Activated T-helper 2 cell treated with anti-CD3 and anti-CD28 coated beads, Interferon-gamma antibody, Interleukin-2, Interleukin-4, amounts not matched to agents 10 μg/mL and 5 μg/mL and 100 μg/mL, durations not matched to agents 14 hours and 24 hours and 36 hours (primary cell): ENCODE measurements at places on chromosomes 3 and 15. TPM values are rescaled to one million over a fixed set of nuclear protein-coding genes. Genes with fewer than 3 reads are reported as not detected.

GRCh38 chr3:24810881-24811280, 316.2 kb upstream of the THRB start:
- no peak for DNase-seq

DNA sequence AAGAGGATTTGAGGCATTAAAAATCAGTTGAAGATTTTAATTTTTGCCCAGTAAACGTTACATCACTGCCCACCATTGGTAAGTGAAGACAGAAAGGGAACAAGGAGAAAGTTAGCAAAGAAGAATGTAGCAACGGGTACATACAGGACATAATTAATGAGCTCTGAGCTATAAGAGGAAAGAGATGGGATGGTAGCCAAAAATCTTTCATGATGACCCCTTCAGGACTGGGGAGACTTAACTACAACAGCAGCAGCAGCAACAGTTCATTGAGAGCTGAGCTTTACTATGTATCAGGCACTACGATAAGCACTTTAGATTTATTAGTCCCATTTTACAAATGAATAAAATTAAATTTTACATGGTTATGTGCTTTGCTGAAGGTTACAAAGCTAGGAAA, 18.4 kb downstream of the EMC4 start:
- DNase-seq: no peak

DNA sequence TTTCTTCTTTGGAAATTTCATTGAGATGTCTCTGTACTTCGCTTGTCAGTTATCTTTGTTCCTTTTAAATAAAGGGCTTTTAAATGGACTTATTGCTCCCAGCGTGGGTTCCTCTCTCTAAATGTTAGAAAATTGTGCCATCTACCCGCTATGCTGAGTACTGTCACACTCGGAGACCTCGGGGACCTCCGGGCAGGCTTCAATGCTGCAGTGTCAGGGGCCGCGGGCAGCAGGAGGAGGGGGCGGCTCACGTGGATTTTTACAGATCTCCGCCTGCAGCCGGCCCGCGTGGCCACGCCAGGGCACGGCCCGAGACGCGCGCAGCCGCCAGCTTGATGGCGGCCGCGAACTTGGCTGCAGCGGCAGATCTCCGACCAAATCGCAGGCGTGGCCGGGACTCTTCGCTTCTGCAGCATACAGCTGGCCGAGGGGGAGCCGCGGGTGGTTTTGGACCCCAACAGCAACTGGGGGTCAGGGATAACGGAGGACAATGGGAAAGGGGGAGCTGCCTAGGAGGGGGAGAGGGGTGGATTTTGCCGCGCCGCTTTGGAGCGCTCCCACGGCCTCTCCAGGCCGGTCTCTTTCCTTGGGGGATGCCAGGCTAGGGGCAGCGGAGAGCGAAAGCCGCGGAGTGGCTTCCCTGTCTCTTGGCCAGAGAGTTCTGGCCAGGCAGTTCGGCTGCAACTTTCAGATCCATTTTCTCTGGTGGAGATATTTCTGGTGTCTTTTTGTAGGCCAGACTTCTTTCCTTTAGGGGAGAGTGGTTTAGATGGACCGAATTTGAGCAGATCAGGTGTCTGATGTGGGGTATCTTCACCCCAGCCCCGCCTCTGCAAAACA, 15.3 kb downstream of the NR2F2 start:
- DNase-seq: no peak

- no peak for DNase-seq
Observed at GRCh38 chr3:14474363-14475081, 65.6 kb downstream of the GRIP2 start.

GRCh38 chr3:55725681-55726500, 238.8 kb upstream of the WNT5A start:
- DNase-seq: no peak

DNA sequence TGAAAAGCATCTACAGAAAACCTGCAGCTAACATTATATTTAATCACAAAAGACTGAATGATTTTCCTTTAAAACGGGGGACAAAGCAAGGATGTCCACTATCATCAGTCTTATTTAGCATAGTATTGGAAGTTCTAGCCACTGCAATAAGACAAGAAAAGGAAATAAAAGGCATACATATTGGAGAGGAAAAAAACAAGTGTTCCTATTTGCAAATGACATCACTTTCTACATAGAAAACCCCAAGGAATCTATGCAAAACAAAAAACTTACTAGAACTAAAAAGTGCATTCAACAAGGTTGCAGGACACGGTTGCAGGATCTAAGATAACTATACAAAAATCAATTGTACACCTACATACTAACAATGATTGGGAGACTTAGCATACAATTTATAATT, 101.6 kb upstream of the MEF2A start:
- DNase-seq: no peak

- no peak for DNase-seq
Observed at GRCh38 chr3:141457624-141458236, 29.1 kb upstream of the RASA2 start.

DNA sequence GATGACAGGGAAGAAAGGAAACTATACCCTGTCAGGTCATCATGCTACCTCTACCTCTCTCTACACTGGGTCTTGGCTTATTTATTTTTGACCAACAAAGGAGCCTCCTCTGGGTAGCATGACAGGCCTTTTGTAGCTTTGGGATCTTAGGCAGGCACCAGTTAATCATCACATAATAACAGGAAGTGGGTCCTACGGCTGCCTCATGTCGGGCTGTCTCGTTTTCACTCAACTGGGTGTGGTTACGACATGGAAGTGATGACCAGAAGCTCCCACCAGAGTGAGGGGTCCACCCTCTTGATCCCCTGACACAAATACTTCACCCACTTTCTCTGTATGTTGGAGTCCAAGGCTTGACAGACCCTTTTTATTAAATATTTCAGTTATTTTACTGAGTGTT, 105.3 kb downstream of the CD47 start:
- DNase-seq: peak; percentile 12

DNA sequence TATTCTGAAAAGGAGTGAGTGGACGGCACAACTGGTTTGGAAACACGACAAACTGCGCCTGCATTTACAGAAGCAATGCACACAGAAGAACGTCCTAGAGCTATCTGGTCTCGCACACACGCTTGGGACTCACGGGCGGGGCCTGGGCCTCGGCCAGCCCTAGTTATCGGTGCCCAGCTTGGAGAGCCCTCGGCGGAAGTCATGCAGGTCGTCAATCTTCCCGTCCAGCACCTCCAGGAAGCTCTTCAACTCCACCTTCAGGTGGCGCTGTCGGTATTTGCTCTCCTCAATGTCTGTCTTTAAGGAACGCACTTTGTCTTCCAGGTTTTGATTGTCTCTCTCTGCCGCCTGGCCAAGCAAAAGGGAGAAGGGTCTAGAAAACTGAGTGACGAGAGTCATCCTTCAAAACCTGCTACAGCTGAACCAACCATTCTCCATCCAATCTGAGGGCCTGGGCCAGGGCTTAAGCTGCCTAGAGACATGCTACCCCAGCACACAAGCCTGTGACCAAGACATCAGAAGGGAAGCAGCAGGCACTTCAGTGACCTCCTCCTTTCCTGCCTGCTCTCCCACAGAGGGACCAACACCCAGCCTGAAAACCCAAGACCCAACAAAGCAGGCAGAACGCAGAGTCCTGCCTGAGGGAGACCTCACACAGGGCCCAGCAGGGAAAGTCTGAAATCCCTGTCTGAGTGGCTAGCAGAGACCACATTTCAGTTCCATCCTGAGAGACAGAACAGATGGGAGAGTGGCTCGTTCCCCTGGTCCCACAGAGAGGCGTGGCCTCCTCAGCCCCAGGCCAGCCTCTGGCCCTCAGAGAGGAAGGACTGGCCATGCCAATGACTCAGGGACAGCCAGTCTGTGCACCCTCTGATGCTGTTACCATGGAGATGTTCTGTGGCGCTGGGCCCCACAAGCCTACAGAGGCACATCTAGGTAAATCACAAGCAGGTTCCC, 40.4 kb downstream of the WHAMM start:
- DNase-seq: peak; percentile 50

DNA sequence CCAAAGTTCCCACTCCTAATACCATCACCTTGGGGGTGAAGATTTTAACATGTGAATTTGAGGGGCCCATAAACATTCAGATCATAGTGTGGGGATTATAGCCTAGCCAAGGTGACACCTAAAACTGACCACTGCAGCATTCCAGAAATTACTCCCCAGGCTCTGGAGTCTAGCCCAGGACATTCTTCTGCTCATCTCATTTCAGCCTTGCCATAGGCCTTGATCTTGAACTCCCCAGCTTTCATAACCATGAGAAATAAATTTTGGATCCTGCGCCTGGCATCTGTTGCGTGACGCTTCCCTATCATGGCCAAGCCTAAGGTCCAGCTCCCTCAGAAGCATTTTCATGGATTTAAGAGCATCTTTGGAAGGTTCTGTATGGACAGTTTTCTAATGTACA, 502.9 kb upstream of the THBS1 start:
- DNase-seq: no peak

DNA sequence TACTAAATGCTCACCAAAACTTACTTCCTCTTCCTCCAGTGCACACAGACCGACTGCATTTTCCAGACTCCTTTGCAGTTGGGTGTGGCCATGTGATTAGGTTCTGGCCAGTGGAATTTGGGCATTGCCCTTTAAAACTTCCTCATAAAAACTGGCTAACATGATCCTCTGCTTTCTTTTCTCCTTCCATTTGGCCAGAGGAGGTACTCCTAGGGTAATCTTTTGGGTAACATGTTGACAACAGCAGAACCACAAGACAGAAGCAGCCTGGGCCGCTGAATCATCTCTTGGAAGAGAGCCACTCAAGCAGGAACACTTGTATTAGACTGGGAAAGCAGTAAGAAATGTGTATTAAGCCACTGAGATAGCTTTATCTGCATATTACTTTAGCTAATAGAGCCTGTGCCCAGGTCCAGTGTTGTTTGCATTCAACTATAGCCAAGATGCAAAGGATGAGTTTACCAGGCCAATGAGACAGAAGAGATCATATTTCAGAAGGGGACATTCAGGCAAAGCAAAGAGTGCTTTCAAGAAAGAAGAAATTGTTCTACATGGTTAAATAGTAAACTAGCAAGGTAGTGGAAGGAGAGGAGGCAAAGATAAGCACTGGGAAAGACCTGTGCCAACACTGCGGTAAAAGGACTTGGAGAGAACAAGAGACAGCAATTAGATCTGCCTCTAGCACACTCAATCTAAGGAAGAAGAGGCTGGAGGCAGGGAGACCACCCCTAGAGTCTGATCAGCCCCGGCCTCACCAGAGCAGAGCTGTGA, 79.8 kb downstream of the PLCH1 start:
- no peak for DNase-seq

DNA sequence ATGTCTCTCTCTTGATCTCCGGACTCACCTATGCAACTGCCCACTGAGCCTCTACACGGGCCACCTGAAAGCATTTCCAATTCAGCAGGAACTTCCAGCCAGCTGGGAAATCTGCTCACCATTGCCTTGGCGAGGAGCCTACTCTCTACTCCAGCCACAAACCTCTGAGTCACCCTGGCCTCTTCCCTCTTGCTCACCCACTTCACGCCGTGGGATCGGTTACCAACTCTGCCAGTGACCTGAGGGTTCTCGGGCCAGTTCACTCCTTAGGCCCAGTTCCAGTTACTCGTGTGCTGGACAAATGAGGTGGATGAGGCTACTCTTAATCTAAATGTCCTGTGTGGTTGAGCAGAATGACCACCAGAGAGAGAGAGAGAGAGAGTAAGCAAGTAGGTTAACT, 70.1 kb downstream of the CEMIP start:
- no peak for DNase-seq

DNA sequence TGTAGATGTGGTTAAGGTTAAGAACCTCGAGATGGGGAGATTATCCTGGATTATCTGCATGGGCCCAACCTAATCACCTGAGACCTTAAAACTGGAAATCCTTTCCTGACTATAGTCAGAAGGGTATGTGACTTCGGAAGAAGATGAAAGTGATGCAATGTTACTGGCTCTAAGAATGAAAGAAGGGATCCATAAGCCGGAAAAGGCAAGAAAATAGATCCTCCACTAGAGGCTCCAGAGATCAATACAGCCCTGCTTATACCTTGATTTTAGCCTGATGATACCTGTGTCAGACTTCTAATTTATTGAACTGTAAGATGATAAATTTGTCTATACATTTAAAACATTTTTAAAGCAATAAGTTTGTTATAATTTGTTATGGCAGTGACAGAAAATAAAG, 21.5 kb upstream of the GASK1A start:
- DNase-seq: no peak

DNA sequence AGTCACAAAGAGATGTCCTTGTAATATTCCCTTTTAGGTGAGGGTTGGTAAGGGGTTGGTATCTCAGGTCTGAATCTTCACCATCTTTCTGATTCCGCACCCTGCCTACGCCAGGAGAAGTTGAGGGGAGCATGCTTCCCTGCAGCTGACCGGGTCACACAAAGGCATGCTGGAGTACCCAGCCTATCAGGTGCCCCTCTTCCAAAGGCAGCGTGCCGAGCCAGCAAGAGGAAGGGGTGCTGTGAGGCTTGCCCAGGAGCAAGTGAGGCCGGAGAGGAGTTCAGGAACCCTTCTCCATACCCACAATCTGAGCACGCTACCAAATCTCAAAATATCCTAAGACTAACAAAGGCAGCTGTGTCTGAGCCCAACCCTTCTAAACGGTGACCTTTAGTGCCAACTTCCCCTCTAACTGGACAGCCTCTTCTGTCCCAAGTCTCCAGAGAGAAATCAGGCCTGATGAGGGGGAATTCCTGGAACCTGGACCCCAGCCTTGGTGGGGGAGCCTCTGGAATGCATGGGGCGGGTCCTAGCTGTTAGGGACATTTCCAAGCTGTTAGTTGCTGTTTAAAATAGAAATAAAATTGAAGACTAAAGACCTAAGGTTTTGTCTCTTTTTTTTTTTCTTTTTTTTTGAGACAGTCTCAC, 19.8 kb downstream of the TYRO3 start:
- DNase-seq: no peak

- DNase-seq: no peak
Observed at GRCh38 chr3:57961177-57961827, 46.9 kb upstream of the FLNB start.

DNA sequence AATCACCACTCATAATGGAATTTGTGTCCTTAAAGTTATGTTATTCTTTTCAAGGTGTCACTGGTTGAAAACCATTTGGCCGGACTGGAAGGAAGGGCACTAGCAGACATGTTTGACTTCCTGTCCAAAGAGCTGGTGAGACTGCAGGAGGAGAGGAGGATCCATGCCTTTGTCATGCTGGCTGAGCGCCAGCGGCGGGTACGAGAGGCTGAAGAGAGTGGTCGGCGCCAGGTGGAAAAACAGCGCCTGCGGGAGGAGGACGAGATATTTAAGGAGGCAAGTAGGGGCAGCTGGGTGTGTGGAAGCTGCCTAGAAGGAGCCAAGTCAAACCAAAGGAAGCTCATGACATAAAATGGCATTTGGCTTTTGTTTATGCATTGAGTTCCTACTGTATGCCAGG, 38.0 kb upstream of the NR1I2 start:
- DNase-seq: no peak

DNA sequence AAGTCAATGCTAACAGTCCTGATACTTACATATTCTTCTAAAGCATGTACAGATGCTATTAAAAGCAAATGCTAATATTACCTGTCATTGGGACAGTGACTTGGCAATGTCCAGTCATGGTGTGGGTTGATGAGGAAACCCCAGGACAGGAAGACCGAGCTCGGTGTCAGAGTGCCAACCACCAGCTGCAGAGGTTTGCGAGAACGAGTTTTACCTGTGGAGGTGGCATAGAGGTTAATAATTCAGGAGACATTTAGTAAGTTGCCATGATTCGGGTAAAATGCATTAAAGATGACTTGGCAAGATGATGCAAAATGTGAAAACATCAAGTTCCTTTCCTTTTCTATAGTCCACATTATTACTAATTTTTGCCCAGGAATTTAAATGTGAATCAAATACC, 94.5 kb downstream of the ABI3BP start:
- DNase-seq: no peak

PSMA4 gene
- 330 and 331 TPM in 2 replicates for total RNA-seq

SOX2 gene
- total RNA-seq: not detected in 2 replicates

FBXO40 gene
- total RNA-seq: not detected in 2 replicates

MESP2 gene
- total RNA-seq: 0.39 and 0.41 TPM in 2 replicates

COMMD2 gene
- total RNA-seq: 40.3 and 43.3 TPM in 2 replicates

LPCAT4 gene
- 70.9 and 76.1 TPM in 2 replicates for total RNA-seq

MOBP gene
- total RNA-seq: 0.14 TPM in 1 of 2 replicates, not detected in the other
